NCI-H2227 treated with DMSO at 0.1 percent for 48 hours (cell line): ENCODE measurements at places on chromosomes 12 and 14.

DNA sequence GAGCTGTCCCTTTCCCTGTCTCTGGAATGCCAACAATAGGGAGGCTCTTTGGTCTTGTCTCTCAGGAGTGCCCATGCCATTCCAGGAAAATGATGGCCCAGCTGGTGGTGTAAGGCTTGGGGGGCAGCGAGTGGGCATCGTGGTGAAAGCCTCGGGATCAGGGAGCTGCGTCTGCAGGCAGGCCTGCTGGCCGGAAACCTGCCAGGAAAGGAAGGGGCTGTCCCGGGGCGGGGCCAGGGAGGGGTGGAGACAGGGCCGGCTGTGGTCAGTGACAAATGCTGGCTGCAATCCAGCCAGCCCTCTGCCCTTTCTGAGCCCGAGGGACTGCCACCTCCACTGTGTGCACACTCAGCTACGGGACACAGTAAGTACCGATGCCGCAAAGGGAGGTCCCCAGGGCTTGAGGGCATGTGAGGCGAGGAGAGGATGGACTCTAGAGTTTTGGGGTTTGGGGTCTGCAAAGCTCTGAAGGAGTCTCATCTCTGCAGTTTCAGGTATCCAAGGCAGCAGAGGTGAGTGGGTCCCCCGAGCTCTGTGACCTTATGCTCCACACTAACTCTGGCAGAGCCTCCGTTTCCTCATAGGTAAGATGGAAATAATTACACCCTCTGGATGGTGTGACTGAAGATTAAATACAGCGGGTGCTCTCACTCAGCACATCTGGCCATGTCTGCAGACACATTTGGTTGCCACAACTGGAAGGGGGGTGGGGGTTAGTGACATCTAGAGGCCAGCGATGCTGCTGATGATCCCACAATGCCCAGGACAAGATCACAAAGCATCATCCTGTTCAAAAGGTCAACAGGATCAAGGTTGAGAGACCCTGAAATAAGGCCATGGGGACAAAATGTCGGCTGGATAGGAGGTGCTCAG, at the start of gene SERPINA5:
TSS of gene SERPINA5 (plus strand) at position 300 of the 873 bp plus-strand sequence. CDS start 5,937 bp downstream, outside the sequence.
- no peak for DNase-seq

DNA sequence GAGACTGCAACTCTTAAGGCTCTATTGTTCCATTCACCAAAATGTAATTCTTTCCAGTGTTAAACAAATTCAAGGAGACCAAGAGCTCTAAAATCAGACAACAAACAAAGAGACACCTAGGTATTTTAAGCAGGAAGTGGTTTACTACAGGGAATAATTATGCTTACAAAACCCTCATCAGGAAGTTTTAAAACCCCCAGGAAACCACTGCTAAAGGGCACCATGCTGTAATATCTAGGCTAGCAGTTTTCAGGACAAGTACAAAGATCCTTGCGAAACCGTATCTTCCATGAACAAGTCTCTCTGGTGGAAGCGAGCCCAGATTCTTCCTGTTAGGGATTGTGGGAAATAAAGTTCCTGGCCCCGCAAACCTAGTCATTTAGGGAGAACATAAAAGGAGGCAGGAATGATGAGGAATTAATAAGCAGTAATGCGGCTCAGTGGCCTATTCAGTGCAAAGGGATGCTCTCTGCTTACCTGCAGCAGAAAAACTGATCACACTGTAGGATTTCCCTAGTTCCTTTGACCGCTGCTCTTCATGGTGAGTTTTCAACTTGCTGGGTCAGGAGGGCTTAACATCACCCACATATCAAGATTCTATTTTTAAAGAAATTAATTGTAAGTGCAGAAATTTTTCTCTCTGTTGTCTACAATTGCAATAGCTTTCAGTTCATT, 42.8 kb downstream of the ACSM4 start:
- DNase-seq, result no peak

DNA sequence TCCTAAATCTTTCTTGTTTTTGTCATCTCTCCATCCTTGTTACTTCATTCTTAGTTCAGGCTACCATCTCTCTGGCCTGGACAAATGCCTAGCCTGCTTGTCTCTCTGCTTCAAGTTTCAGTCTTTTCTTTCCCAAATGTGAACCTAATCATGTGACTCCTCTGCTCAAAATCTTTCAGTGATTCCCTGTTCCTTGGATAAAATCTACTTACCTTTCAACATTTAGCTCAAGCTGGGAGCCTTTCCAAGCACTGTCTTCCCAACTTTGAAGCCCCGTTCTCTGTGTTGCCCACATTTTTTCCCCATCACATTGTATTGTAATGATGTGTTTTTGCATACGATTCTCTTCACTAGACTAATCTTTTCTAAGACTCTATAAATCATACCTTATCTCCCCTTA, 24.7 kb downstream of the SLC7A8 start:
- DNase-seq, result no peak

- DNase-seq, result no peak
These were observed 22.3 kb downstream of the RPGRIP1 start for GRCh38 chr14:21302013-21302835.

DNA sequence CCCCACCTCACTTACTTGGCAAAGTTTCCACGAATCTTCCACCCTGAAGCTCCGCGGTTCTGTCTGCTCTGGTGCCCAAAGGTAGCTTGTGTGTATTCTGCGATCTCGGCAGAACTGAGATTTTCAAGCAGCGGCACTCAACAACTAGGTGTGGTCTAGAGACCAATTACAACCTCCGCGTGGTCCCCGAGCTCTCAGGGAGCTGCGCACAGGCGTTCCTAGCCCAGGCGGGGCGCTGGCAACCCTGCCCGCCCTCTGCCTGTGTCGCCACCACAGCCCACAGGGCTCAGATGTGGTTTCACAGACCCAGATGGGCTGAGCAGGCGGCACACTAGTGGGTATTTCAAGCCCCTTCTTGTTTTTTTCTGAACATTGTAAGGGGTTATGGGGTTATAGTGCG, 1.5 kb upstream of the DIABLO start:
- peak; percentile 64 for DNase-seq

DNA sequence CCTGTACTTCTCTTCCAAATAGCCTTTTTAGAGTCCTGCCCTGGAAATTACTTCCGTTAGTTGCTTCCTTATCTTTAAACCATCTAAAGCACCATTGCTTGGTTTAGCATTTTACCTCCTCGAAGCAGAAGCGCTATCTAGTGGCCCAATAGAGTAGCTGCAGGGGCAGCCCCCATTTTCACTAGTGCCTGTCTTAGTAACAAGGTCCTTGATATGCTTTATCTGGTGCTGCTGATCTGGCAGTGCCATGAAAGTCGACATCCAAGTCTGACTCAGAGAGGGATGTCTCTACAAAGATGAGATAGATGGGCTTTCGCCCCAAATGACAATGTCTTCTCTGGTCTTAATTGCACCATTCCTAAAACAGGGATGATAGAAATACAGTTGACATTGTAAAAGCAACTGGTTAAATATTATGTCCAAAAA, 25.0 kb upstream of the CIT start:
- peak; percentile 83 for DNase-seq
